Stimulated activated CD8-positive, alpha-beta memory T cell treated with anti-CD3 and anti-CD28 coated beads, Interleukin-2, amount 100 ng/mL, for 1 hour (primary cell): ENCODE measurements at places on chromosomes 2 and 18.

- no peak for DNase-seq
Observed at GRCh38 chr2:38643021-38643671, 22.8 kb upstream of the GALM start.

GRCh38 chr2:15944325-15945017 lies 4.1 kb downstream of the MYCN start:
- DNase-seq = no peak

- no peak for DNase-seq
Observed at GRCh38 chr2:236861944-236862343, 223.7 kb upstream of the COPS8 start.

DNA sequence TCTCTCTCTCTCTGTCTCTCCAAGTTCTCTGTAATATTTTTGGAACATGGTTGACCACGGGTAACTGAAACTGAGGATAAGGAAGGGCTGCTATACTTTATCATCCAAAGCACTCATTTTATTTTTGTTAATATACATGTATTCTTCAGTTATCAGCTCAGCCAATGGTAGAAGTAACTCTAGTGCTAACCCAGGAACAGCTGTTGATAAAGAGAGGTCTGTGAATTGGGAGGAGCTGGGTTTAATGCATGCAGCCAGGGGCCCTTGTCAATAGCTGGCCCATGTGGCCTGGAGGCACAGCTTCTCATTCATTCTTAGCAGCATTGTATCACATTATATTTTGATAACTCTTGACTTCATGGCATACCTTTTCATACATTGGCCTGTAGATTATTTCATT lies 401.6 kb downstream of the EPHA4 start:
- DNase-seq = no peak

DNA sequence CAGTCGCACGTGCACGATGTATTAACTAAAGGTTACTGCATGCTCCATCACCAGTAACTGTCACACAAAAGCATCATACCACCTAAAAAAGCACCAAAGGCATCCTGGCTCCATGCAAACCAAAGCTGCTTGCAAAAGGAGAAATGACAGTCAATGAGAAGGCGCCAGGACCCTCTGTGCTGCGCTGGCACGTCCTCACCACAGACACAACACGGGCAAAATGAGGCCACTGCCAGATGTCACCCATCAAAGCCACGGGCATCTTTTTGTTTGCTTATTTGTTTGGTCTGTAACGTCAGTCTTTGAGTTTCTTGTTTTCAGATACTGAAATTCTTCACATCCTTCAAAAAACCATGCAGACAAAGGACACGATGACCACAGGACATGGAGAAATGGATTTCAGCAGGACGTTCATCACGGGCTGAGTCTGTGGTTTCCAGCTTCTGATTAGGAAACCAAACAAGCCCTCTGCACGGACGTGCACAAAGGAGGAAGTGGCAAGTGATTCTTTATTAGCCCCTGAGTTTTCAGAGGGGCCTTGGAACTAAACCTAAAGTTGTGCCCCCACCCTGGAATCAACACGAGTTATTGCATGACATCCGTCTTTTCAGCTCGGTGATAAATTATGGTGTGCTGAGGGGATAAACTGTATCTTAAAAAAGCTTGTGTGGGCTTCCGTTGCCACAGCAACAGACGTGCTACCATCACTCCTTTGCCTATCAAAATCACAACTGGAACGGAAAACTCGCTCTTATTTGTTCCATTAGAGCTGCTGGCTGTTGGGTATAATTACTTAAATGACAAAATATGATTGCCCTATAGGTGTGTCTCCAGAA lies 181.8 kb downstream of the EIPR1 start:
- no peak for DNase-seq

- no peak for DNase-seq
Observed at GRCh38 chr2:18763338-18763737, 174.0 kb upstream of the NT5C1B start.

DNA sequence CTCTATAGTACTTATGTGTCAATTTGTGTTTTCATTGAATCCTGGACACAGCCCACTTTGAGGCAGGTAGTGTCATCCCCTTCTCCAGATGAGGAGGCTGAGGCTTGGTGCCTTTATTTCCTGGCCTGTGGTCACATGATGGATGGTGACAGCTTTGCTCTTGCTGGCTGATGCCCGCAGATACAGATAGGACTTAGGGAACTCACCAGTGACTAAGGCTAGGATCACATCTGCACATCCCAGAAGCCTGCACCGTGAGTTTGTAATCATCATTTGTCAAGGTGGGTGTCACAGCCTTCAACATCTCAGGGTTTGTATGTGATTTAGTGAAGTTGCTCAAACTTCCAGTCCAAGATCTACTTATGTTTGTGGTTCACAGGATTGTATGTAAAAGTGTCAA lies 295.1 kb upstream of the RAB12 start:
- no peak for DNase-seq
